ENCODE measurements at places on chromosomes 5 and 9.

GRCh38 chr5:151251001-151251551 is 1.9 kb upstream of the GM2A start:
- no peak for DNase-seq

DNA sequence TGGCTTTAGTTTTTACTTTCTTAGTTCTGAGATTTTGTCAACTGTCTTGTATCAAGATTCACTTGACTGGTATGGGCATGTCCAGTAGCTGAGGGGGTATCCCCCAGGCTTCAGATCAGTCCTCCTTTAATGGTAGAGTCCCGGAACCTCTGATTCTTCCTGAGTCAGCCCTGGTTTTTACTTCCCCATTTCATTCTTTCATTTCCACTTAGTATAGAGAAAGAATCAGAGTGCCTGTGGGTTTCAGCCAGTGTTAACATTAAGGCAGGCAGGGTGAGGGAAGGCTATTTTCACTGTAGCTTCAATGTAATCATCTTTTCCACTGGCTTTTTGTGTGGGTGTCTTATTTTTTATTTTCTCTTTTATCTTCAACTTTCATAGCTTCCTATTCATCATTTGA is 8.3 kb upstream of the COMMD10 start:
- no peak for DNase-seq

DNA sequence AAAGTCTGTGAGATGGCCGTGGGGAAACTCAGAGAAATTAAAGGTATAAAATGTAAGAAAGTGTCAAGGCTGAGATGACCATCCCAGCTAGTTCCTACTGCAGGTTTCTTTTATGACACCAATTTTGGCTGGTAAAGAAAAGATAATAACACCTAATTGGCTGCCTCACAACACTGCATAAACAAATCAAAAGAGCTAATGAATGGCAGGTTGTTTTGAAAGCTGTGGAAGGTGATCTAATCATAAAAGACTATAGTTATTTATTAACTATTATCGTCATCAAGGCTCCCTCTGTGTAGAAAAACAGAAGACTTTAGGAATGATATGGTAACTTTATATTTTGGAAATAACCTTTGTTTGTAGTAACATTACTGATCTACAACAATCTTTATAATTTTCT is 3.5 kb upstream of the SPINK5 start:
- no peak for DNase-seq

GRCh38 chr5:178241231-178241663 is 8.6 kb upstream of the PHYKPL start:
- DNase-seq = no peak

GRCh38 chr5:109029847-109030246 is 282.1 kb downstream of the FER start:
- no peak for DNase-seq

DNA sequence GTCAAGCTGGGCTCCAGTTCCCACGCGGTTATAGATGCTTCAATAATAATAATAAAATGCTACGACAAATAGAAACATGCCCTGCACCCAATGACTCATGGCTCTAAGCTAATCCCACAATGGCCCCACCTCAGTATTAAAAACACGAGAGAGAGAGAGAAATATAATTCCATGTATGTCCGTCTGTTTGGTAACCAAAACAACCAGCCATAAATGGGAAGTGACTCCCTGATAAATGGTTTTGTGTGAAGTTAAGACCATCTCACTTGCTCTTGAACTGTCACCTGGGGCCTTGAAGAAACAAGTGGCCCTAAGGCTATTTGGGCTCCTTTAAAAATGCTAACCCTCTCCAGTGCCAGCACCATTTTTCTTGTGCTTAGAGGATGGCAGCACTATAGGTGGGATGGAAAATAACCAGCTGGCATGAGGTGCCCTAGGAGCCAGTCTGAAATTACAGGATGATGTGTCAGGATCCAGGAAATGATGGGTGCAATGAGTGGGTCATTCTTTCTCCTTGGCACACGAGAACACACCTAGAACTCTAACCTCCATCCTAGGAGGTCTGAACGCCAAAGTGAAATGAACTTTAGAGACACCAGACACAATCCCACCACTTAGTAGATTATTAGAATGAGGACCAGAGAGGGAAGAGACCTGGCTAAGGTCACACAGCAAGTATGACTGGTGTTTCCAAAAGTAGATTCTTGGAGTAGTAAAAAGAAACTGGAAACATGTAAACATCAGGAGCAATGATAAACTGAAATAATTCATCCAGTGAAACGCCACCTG is 35.7 kb upstream of the ADRB2 start:
- no peak for DNase-seq

GRCh38 chr5:54807421-54807820 is 178.0 kb downstream of the ESM1 start:
- no peak for DNase-seq

DNA sequence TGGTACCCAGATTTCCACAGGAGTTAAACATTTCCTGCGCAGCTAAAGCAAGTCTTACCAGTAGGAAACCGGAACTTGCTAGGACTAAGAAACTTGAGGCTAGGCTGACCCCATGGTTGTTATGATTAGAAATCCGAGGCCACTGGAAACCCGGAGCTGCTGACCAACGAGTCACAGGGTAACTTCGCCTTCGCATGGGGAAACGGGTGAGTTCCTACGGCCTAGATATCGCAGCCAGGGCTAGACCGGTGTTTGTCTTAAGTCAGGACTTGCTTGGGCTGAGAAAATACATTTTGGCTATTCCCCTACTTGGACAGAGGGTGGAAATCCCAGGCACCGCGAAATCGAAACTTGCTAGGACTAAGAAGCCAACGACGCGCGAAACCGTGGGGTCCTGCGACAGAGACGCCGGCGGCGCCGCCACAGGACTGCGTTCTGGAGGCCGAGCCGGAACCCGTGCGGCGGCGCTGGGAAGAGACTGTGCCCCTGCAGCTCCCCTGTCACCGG is 1.6 kb upstream of the ANXA2R start:
- DNase-seq = no peak

GRCh38 chr5:77852514-77853352 is 76.6 kb upstream of the TBCA start:
- DNase-seq = no peak

GRCh38 chr9:110256380-110257096 is at the start of gene TXN:
TXN (minus strand) TSS chr9:110256507; CDS start chr9:110256435, 72 bp downstream.
- peak; percentile 91 for DNase-seq

DNA sequence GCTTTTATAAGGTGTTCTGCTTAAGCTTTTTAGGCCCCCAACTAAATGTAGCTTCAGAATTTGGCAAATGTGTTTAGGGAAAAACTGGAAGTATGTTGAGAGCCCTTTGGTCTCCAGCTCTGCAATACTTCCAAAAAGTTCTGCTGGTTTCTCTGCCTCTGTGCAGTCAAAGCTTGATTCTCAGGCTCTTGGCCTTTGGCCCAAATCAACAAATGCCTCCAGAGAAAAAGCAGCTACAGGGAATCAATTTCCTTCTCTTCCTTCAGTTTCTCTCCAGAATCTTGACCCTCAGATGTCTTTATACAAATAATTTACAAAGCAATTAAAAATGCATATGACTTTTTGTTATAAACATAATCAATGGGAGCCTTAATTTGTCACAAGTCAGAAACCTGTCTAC is 235.7 kb downstream of the COMMD10 start:
- no peak for DNase-seq

GRCh38 chr9:95005278-95006143 is 279.0 kb downstream of the AOPEP start:
- no peak for DNase-seq

DNA sequence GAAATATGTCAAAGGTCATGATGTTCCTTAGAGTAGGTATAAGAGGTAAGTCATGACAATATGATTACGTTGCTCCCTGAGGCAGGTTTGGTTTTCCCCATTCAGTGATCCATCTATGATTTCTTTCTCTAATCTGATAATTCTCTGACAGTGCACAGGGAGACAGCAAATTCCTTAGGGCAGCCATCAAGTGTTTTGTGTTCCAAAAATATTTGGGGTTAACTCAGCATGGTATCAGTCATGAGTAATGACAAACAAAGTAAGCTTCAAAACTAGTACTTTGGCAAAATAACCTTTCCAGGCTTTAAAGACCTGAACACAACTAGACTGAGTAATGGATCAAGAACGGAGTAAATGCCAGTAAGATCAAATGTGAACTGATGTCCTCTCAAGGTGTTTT is 55.3 kb upstream of the SPATA31E1 start:
- no peak for DNase-seq

DNA sequence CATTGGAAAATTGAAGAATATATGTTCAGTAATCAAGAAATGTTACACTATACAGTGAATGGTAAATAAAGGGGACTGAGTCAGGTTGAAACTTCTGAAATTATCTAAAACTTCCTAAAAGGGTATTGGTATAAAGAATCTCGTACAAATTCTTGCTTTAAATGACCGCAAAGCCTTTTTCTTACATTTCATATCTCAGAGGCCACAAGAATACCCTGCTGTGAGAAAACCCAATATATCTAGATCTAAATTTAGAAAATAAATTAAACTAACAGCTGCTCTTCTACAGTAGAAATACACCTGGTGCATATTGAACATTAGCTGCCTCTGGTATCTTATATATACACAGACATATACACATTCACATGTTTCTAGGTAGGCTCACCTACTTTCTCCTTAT is 221.7 kb downstream of the PCSK5 start:
- DNase-seq = no peak

Data from activated CD4-positive, CD25-positive, alpha-beta regulatory T cell (primary cell).